ENCODE measurements at places on chromosomes 7 and 10. TPM values are rescaled to one million over a fixed set of nuclear protein-coding genes. Genes with fewer than 3 reads are reported as not detected.

Gene AKR1C4
- not detected for total RNA-seq

Gene FGF8
- not detected for total RNA-seq

- no peak for DNase-seq
Observed at GRCh38 chr10:84896909-84897308, 568.5 kb downstream of the CCSER2 start.

- no peak for DNase-seq
Observed at GRCh38 chr10:75956624-75957023, 525.2 kb downstream of the LRMDA start.

- DNase-seq, result no peak
Observed at GRCh38 chr10:11425676-11426075, 185.8 kb downstream of the USP6NL start.

DNA sequence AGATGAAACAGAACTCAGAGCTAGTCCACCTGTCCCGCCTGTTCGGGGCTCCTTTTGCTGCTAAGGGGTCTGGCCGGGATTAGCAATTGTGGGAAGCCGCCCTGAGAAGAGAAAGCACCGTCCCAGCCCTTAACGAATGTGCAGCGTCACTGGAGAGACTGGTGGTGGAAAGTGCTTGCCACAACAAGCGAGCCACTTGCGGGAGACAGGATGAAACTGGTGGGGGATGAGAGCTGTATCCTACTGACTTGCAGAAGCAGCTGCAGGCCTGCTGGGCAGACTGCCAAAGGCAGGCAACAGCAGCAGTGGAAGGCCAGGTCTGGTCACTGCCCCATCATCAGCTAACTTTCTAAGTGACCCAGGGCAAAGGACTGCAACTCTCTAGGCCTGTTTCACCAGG is 95.4 kb downstream of the FAM53B start:
- DNase-seq, result no peak

DNA sequence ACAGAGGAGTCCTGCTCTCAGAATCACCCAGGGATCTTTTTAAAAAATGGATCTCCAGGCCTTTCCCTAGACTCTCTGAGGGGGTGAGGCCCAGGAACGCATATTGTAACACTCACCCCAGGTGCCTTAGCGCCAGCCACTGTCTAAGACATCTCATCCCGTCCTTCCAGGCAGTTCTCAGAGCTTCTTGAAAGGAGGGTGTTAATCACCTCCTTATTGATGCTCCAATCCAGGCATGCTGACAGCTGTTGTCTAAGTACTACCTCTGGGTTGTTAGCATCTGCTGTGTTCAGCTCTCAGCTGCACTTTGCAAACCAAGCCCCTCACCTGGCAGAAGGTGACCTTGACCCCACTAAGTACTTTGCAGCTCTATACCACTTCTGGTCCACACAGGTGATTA is 36.0 kb downstream of the KIAA1549 start:
- DNase-seq, result no peak

GRCh38 chr7:157877298-157878090 is 540.7 kb downstream of the DNAJB6 start:
- DNase-seq, result no peak

Measured in thoracic aorta (tissue), 2 donors.